ENCODE measurements at places on chromosomes 4 and X.

GRCh38 chrX:153634832-153635231 lies 12.2 kb upstream of the DUSP9 start:
- DNase-seq, result no peak

DNA sequence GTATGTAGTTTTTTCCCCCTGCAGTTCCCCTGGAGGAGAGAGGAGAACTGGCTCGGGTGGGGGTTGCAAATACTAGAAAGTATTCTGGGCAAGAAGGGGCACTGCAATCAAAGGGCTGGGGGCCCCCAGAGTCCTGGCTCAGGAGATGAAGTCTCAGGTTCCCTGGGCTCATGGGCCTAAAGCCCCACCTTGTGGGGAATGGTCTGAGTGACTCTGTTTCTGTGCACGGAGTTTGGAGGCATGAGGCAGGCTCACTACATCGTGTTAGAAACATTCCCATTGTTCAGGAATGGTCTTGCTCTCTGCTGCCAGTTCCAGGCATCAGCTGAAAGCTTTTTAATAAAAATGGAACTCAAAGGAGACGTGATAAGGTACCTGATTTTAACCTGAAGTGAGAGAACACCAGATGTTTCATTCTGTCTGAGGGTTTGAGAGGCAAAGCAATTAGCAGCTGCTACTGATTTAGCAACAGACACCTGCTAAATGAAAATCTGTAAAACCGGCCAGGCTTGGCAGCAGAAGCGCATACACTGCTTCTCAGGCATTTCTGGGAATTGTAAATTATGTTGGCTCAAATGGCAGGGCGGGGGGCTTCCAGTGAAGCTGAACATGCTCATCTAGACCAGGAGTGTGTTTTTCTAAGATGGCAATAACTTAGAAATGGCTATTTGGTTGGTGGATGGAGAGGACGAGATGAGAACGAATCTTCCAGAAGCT lies 122.7 kb downstream of the TMEM164 start:
- no peak for DNase-seq

- DNase-seq, result no peak
These were observed at the start of gene TCEAL9 for GRCh38 chrX:103356130-103356798. Gene TCEAL9 (plus strand): TSS chrX:103356506. CDS start chrX:103357685, 1,179 bp downstream.

DNA sequence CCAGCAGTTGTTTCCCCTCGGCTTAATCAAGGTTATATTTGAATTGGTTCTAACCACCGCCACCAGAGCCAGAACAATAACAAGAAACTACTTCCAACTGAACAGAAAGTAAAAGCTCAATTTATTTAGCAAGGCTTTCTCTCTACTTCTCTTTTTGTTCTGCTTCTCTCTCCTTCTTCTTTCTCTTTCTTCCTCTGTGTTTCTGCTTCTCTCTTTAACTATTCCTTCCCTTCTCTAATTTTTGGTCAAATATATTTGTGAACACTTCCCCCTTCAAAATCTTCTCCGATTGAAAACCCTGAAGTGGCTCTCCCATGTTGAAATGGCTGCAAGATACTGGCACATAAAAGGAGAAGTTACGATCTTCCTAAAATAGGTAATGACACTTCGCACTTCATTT lies 1195.9 kb upstream of the PRKX start:
- no peak for DNase-seq

DNA sequence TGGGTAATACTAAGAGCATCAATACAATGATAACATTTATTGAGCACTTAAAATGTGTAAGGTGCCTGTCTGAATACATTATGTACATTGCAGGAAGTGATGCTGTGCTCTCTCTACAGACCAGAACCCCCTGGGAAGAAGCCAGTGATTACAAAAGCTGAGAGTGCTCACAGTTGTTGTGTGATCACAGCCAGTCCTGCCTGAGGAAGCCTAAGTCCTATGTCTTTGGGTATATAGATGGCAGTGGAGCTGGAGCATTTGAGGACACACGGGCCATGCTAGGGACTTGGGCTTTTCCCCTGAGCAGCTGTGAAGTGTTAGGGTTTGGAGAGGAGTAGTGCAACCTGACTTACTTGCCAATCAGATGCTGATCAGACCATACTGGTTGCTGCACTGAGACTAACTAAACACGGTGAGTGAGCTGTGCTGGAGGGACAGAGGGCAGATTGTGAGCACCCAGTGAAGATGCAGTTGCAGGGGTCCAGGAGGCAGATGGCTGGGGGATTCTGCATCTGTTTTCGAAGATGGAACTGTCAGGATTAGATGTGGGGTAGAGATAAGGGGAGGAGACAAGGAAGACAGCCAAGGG lies 60.8 kb upstream of the TBC1D14 start:
- DNase-seq, result no peak

DNA sequence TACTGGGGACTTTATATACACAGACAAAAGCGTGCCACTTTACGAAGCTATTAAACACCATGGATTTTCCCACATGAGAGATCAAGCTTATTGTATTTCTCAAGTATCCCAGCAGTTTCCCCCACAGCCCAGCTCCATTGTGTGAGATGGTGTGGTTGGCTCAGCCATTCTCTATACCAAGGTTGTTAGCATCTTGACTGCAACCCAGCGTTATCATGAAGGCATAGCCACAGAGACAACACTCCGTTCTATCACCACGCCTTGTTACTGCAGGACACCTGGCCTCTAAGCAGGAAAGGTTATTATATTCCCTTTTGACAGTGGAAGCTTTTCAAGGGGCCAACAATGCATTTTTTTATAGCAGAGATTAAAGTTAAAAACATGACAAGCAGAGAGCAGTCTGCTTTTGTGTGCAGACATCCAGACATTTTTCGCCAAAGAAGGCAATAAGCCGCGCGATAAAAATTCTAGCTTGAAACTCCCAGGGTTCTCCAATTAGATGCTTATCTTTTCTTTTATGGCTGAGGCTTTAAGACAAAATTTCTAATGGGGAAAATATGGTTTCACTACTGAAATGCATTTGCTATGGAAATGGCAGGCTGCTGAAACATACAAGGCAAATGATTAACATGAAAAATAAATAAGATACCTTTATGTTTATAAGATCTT lies 206.1 kb downstream of the MID1 start:
- no peak for DNase-seq

- DNase-seq, result no peak
These were observed 3.2 kb downstream of the CASP3 start for GRCh38 chr4:184645904-184646610.

- no peak for DNase-seq
These were observed 230.4 kb upstream of the GATB start for GRCh38 chr4:151991001-151991883.

- no peak for DNase-seq
These were observed 72.1 kb downstream of the DDIT4L start for GRCh38 chr4:100118181-100118580.

- no peak for DNase-seq
These were observed 33.1 kb downstream of the MAOB start for GRCh38 chrX:43849173-43849572.

DNA sequence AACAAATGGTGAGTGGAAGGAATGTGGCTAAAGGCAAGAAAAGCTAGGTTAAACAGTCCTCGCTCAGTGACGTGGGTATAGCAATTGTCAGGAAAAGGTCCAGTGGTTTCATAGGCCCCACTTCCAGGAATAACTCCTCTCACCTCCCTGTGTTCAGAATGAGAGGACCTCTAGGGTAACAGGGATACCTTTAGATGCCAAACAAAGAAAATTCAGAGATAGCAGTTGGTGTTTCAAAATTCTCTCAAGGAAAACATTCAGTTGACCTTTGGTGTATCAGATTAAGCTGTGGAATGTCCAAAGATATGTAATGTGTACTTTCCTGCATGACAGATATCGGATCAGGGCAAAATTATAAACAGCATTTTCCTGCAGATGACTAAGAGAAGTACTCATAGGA lies 155.9 kb downstream of the ARHGAP6 start:
- DNase-seq, result no peak

GRCh38 chrX:134172588-134173259 lies 64.3 kb upstream of the CCDC160 start:
- DNase-seq, result peak; percentile 28

GRCh38 chr4:16926214-16926613 lies 27.8 kb upstream of the LDB2 start:
- no peak for DNase-seq

DNA sequence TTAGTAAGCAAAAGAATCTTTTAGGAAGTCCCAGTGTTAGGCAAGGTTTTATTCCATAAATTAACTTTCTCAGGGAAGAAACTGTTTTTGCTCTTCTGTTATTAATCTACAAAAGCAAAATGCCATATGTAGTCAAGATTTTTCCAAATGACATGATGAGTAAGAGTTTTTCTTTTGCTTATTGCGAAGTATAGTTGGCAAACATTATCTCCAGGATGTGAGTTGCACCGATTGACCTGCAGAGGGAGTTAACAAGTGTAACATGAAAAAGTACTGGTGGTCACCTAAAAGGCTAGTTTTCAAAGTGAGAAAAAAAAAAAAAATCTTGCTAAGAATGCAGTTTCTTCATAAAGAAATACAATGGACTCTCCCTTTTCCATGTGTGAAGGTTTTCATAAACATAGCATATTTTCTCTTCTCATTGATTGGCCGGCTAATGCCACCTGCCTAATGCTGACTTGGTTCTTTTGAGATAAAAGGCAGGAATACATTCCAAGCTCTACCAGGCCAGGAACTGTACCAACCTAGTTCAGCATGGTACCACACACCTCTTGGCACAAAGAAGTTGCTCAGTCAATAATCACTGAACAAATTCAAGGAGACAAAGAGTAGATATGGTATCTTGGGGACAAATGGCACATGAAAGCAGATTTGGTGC lies 100.2 kb downstream of the LNX1 start:
- no peak for DNase-seq

DNA sequence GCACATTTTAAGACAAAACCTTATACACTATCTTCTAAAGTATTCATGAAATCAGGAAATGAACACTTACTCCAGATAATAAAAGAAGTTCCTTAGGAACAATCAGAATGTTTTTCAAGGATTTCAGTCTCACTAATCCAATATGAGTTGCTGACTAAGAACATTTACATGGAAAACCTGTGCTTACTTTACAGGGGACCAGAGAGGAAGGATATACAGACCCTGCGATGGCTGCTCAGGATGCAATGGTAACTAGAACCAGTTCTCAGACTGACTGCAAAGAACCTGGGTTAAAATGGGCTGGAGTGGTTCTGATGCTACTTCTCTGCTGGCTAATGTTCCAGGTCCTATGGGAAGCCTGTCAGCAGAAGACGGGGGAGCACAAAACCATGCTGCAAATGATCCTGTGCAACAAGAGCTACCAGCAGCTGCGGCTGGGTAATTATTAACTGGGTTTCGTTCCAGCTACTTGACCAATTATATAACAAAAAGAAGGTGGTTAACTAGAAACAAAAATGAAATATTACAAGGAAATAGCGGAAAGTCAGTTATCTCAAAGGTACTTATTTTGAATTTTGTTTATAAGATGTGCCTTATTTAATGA lies 85.3 kb downstream of the ANXA10 start:
- no peak for DNase-seq

DNA sequence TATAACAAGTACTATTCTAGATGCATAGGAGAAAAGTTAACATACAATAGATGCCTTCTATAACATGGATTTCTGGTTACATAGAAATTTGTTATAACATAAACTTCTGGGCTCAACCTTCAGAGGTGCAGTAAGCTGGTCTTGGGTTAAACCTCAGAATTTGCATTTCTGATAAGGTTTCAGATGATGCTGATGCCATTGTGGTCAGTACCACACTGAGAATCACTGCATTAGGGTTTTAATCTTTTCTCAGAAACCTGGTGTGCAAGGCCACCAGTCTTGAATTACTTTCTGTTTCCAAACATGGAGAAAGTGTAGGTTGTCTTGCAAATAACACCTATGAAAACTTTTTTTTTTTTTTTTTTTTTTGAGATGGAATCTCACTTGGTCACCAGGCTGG lies 146.2 kb downstream of the SPOCK3 start:
- no peak for DNase-seq

- no peak for DNase-seq
These were observed 14.0 kb upstream of the IGFBP7 start for GRCh38 chr4:57124145-57124544.

- no peak for DNase-seq
These were observed 239.0 kb upstream of the GIMD1 start for GRCh38 chr4:106607558-106607957.

DNA sequence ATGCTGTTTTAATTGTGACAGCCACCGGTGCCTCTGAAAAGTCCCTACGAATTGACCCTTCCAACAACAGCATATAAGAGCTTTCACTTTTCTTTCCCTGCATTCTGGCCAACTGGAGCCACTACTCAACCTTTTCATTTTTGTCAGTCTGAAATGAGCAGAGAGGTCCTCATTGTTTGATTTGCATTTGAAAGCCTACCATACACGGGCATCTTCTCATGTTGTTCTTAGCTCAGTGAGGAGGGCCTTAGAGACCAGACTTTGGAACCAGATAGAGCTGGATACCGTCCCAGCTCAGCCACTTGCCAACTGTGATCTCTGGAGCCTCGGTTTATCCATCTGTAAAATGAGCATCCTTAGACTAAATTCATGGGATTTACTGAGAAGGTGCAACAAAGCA lies 16.9 kb upstream of the TMSB4X start:
- DNase-seq, result no peak

GRCh38 chr4:121397941-121398601 lies 17.3 kb upstream of the QRFPR start:
- DNase-seq, result no peak

DNA sequence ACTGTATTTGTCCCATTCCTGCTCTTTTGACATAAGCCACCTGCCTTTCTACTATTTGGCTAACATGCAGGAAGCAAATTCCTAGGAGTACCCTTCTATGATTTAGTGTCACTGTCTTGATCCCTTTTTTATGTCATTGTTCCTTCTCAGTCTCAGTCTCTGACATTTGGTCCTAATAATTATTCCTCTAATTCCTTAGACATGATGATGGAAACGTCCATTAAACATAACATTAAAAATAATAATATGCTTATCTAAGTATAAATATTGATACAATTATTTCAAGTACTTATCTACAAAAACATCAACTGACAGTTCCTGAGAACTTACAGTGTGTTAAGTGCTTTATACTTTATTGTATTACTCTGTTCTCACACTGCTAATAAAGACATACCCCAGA lies 857.0 kb upstream of the LCORL start:
- DNase-seq, result no peak

GRCh38 chrX:131951166-131951565 lies 71.9 kb upstream of the STK26 start:
- no peak for DNase-seq

DNA sequence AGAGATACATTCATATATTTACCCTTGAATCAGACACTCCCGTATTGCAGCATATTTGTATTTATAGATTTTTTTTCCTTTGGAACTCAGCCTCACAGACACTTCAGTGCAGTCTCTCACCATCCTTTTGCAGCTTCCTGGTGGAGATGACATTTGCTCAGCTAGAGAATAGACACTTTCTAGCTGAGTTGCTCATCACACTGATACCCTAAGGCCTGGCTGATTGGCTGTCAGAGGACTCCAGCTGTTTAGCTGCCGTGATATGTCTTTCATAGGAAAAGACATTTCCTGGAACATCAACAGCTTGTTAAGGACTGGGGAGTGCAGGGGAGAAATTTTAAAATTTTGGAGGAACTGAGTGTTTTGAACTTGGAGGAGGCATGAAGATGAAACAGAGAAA lies 429.6 kb downstream of the SMARCA1 start:
- DNase-seq, result no peak

- DNase-seq, result no peak
These were observed 44.9 kb upstream of the PRSS48 start for GRCh38 chr4:151231915-151232595.

- DNase-seq, result no peak
These were observed 165.5 kb upstream of the PDE5A start for GRCh38 chr4:119794113-119794512.

Data from stimulated activated CD4-positive, alpha-beta T cell treated with anti-CD3 and anti-CD28 coated beads, Interleukin-12 subunit alpha, Interleukin-12 subunit beta, amount 100 ng/mL, for 4 hours (primary cell).